ENCODE measurements at places on chromosomes 2 and 18. TPM values are rescaled to one million over a fixed set of nuclear protein-coding genes. Genes with fewer than 3 reads are reported as not detected.

Gene LBH
- 61.7 TPM for total RNA-seq

Gene CCDC68
- total RNA-seq: 1.6 TPM

Gene ANKRD44
- 226 TPM for total RNA-seq

Gene MAPK4
- 23.8 TPM for total RNA-seq

Gene STK17B
- 5.6 TPM for total RNA-seq

Gene ATP6V1B1
- total RNA-seq: not detected

Gene CYTIP
- total RNA-seq: 2.5 TPM

Gene KCMF1
- 23.5 TPM for total RNA-seq
